Renal cortical epithelial cell (primary cell): ENCODE measurements at places on chromosomes 1 and 21.

DNA sequence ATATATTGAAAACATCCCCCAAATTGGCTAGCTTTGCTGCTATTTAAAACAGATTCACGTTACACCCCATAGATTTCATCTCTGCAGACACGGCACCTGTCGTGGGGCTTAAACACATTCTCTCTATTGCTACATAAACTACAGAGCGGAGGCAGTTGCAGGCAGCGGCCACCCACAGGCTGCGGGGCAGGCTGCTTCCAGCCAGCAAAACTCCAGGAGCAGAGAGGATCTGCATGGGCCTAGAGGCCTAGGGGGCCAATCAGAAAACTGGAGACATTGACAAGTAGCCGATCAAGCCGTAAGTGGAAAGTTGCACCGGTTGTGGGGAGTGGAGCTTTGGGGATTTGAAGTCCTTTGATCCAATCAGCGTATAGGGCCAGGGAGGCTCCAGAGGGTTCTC, 129.0 kb upstream of the KLHDC7A start:
- no peak for DNase-seq

DNA sequence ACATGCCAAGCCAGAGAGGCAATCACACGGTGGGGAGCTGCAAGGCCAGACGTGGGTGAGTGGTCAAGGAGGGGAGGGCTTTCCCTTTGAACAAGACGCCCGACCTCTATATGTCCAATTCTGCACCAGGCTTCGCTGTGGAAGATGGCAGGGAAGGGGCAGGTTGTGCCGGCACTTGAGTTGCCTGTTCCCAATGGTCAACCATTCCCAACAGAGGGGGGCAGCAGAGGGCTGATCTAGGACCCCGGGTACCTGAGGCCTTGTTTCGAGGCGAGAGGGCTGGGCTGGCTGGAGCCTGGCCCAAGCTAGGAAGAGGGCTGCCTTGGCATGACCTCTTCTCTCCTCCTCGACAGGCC, 64.9 kb downstream of the TMEM53 start:
- DNase-seq: peak; percentile 50

DNA sequence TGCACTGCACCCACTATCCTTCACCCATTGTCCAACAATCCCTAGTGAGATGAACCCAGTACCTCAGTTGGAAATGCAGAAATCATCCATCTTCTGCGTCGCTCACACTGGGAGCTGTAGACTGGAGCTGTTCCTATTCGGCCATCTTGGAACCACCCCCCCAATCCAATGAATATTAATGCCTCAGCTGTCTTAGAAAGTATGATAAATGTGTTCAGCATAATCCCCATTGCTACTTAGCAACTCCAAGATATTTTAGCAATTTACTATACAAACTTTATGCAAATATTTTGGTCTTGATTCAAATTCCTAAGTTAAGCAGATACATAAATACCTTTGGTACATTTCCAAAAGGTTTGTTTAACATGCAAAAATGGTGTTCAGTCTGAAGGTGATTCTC, 70.5 kb upstream of the SH3GLB1 start:
- DNase-seq: no peak

DNA sequence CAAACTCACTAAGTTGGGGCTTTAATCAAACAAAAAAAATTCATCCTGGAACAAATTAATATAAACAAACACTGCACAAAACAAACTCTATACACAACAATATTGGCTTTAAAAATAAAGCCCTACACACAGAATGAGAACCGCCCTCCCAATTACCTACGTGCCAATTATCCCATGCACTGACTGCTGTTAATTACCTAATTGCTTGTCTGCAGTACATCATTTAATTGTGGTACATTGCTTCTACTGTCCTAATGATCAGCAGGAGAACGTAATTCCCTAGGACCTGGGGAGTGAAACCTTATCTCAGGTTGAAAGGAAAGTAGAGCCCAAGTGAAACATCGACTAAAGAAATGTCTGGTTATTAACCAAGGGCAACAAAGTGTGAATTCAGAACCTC, 364.5 kb downstream of the KCNH1 start:
- DNase-seq: no peak

- no peak for DNase-seq
These were observed 11.9 kb downstream of the PTP4A2 start for GRCh38 chr1:31926252-31926651.

DNA sequence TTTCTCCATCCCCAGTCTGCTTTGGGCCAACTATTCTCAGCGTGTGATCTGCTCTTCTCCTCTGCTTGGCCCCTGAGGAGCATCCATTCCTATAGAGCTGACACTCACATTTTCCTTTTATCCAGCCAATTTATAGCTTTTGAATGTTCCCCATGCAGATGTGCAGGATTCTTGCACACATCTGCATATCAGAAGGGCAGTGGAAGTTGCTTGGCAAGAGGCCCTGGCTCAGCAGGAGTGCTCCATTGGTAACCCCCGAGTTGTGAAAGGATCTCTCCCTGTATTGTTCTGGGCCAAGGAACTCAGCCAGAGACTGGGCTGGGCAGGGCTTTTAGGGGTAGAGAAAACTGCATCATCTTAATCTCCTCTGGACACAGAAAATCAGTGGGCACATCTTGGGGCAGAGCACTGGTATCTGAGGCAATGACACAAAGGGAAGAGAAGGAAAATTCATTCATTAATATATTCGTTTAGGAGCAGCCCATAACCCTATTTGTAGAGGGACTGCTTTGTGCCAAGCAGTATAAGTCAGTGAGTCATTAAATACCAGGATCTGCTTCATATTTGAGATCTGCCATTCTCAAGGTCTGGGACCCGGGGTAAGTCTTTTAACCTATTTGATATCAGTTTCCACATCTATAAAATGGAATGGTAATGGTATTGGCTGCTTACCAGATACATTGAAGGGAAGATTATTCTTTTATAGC, 31.0 kb upstream of the BEND5 start:
- peak; percentile 14 for DNase-seq
